ENCODE measurements at places on chromosomes 7 and 10.

GRCh38 chr10:11159543-11160215 is 142.0 kb downstream of the CELF2 start:
- no peak for DNase-seq

DNA sequence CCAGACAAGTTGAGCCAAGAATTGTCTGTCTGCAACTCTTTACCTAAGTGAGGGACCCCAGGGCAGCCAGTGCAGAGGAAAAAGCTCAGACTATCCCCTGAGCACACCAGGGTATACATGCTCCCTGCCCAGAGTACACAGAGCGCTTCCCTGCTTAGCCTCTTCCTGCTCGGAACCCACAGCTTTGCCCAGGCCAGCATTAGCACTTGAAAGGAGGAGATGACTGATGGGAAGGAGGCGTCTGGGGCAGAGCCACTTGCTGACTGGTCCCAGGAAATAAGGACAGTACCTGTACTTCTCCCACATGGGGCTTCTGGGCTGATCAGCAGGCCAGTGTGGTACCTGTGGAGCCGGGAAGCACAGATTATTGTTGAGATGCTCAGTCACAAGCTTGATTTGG is 48.4 kb upstream of the TRIM8 start:
- DNase-seq: no peak

GRCh38 chr7:35617041-35617440 is 77.9 kb downstream of the HERPUD2 start:
- DNase-seq: no peak

GRCh38 chr7:28661826-28662595 is 249.7 kb downstream of the CREB5 start:
- no peak for DNase-seq

GRCh38 chr7:16586081-16586874 is 59.3 kb downstream of the ANKMY2 start:
- no peak for DNase-seq

- DNase-seq: no peak
Measured at GRCh38 chr10:61828034-61828433, 73.5 kb upstream of the ARID5B start.

- no peak for DNase-seq
Measured at GRCh38 chr10:1661859-1662437, 75.4 kb downstream of the ADARB2 start.

- peak; percentile 51 for DNase-seq
Measured at GRCh38 chr7:5997210-5997808, 11.5 kb downstream of the PMS2 start.

DNA sequence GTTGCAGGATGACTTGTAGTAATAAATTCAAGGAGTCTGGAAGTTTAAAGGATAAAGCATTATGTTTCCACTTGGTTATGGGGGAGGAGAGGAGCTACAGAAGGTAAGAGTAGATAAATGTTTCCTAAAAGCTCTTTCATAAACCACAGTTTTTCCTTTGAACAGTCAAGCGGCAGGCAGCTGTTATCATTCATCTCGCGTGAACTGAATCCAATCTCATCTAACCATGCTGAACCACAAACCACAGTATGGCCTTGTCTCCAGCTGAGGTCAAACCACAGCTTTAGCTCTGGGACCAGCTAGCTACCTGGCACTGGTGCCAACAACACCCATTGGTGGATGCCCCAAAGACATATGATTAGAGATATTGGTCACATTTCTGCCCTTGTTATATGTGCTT is 63.3 kb downstream of the NOC3L start:
- no peak for DNase-seq
